Stimulated activated CD4-positive, alpha-beta T cell treated with anti-CD3 and anti-CD28 coated beads, Interleukin-2, amount 100 ng/mL, for 24 hours (primary cell): ENCODE measurements at places on chromosomes 6 and 20.

- DNase-seq: no peak
These were observed 110.6 kb upstream of the TRAF3IP2 start for GRCh38 chr6:111716325-111716724.

- no peak for DNase-seq
These were observed 300.9 kb upstream of the MAP3K7 start for GRCh38 chr6:90887764-90888163.

DNA sequence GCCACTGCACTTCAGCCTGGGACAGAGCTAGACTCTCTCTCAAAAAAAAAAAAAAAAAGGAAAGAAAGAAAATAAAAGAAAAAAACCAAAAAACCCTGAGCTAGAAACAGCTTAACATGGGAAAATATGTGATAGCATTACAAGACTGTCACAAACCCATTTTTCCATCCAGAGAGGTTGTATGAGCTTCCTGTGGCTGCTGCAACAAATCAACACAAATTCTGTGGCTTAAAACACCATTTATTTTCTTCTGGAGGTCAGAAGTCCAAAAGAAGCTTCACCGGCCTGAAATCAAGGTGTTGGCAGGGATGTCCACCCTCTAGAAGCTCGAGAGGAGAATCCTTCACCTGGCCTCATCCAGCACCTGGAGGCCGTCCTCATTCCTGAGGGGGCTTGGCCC, 21.7 kb upstream of the SSR1 start:
- DNase-seq: no peak

DNA sequence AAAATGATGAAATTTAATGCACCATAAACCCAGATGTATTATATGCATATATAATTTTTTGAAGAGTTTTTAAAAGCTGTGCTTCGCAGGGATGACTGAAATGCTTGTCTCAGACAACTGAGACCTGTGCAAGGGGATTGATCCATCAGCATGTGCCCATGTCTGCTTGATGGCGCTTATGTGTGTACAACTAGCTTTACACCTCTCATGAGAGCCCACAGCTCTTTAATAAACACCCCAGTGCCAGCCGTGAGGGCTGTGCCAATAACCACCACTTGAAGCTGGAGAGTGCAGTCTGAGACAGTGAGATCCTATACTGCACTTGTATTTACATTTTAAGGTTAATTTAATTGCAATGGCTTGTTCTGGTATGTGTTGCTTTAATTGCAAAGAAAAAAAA, 225.5 kb downstream of the BCKDHB start:
- DNase-seq: no peak

DNA sequence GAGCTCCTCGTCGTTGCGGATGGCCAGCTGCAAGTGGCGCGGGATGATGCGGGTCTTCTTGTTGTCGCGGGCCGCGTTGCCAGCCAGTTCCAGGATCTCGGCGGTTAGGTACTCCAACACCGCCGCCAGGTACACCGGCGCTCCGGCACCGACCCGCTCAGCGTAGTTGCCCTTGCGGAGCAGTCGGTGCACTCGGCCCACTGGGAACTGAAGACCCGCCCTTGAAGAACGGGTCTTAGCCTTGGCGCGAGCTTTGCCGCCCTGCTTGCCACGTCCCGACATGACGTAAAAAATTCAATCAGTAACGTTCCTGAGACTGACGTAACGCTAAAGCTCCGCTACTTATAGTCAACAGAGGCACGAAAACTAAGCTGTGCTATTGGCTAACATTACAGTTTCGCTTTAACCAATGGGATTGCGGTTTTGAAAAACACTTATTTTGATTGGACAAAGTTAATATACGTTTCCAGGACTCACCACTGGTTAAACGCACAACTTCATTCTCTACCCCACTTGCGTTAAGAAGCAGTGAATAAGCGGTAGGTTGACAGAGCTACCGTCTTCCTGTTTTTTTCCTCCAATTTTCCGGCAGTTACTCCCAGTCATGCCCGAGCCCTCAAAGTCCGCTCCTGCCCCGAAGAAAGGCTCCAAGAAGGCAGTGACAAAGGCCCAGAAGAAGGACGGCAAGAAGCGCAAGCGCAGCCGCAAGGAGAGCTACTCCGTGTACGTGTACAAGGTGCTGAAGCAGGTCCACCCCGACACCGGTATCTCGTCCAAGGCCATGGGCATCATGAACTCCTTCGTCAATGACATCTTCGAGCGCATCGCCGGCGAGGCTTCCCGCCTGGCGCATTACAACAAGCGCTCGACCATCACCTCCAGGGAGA, 73.9 kb downstream of the OR2B2 start:
- peak; percentile 77 for DNase-seq

DNA sequence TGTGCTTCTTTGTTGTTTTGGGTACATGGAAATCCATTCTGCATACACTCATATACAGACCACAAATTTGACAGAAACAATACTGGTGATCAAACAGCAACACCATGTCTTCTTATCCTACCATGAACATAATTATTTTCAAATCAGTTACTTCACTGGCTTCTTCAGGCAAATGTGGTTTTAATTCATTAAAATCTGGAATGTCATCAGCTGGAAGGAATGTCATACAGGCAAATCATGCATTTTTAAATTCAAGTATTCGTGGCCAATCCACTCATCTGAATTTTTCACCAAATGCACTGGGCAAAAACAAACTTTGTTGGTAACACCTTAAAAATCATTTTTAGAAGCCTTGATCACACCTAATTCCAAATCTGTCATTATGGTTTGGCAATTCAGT, 59.3 kb downstream of the KIF6 start:
- DNase-seq: no peak

GRCh38 chr6:156595476-156595875, 181.7 kb upstream of the ARID1B start:
- no peak for DNase-seq

- no peak for DNase-seq
These were observed 6.7 kb upstream of the SSTR4 start for GRCh38 chr20:23028392-23028791.

- no peak for DNase-seq
These were observed 160.1 kb downstream of the ZFAND3 start for GRCh38 chr6:37979392-37980221.

DNA sequence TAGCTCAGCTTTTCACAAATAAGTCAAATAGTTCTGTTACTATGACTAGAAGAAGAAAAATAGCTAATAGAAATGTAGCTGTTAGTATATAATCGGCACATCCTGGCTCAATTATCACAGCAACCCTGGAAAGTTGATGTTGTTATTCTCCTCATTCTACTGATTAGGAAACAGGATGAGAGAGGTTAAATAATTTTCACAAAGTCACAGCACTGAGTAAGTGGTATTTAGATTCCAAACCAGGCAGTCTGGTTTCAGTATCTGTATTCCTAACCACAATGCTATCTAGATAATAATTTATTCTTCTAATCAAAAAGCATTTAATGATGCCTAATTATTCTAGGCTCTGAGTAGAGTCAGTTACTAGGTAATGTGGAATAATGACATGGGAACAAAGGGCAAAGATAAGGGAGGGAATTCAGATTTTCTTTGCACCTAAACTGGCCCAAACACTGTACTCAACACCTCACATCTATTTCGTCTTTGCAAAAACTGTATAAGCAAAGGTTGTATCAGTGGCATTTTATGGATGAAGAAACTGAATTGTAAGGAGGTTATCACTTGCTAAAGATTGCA, 51.3 kb downstream of the PDE7B start:
- DNase-seq: no peak

GRCh38 chr6:33160728-33161344, 31.4 kb downstream of the COL11A2 start:
- DNase-seq: no peak

DNA sequence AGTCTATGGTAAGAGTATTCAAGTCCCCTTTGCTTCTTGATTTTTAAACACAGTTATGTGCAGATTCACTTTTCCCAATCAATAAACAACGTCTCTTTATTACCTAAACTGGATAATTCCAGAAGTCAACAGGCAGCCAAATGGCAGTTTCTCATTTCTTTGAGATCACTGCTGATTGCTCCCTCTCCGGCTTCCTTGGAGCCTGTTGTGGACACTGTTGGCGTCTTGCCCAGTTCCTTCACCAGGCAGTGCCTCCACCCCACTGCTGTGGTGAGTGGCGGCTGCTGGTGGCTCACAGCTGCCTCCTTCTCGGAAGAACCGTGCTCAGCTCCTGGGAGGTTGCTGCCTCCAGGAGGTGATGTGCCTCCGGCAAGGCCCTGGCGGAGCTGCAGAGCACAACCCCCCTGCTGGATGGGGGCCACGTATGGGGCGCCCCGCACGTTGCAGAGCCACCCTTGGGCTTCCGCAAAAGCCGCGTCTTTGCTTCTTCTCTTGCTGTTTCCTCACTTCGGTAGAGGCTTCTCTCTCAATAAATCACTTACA, 105.1 kb upstream of the CNKSR3 start:
- DNase-seq: no peak

- no peak for DNase-seq
These were observed 9.1 kb downstream of the BANF2 start for GRCh38 chr20:17708675-17709360.

DNA sequence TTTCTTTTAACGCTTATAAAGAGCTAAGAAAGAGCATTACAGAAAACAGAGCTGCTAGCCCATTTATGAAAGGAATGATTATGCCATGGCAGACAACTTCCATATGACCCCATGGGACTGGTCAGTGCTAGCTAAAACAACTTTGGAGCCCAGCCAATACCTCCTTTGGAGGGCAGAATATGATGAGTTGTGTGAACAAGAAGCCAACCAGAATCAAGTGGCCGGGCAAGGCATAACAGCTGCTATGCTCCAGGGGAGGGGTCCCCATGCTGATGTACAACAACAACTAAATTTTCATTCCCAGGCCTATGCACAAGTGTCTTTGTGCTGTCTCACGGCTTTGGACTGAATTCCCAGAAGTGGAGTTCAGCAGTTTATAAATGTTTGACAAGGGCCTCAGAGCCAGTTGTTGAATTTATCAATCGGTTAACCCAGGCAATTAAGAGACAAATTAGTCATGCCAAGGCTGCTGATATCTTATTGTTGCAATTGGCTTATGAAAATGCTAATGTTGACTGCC, 65.0 kb upstream of the ASCC3 start:
- DNase-seq: no peak

GRCh38 chr6:145761584-145761983, 26.3 kb upstream of the EPM2A start:
- no peak for DNase-seq

GRCh38 chr6:163415620-163416556, 1.4 kb downstream of the QKI start:
- peak; percentile 50 for DNase-seq

- no peak for DNase-seq
These were observed 100.9 kb downstream of the FUT9 start for GRCh38 chr6:96116674-96117073.

DNA sequence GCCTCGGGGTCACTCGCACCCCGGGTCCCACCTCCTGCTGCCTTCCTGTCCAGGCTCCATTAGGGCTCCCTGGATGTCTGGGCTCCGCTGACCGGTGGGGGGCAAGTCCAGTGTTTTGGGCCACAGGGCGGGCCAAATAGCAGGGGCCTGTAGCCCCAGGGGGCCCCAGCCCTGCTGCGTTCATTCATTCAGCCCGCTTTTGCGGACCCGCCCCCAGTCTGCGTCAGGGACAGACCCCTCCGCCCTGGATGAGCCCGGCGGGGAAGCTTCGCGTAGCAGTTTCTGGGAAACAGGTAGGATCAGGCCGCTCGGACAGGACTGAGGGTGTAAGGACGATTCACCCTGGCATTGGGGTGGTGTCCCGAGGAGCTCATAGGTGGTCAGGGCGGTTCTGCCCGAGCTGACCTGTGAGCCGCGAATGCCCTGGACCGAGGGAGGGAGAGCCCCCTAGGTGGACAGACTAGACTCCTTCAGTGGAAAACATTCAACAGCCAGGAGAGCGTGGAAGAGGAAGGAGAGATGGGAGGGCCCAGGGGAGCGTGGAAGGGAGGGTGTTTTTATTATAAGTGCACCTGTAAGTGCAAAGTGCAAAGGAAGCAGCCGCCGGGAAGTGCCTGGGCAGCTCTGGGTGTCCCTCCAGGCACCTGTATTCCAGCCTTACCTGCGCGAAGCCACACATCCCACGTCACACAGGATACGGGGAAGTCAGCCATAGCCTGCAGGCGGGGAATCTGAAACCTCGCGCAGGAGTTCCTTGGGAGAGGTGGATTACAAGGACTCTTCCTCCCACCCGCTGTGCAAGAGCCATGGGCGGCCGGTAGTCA, 662 bp downstream of the ENTPD6 start:
- peak; percentile 38 for DNase-seq

DNA sequence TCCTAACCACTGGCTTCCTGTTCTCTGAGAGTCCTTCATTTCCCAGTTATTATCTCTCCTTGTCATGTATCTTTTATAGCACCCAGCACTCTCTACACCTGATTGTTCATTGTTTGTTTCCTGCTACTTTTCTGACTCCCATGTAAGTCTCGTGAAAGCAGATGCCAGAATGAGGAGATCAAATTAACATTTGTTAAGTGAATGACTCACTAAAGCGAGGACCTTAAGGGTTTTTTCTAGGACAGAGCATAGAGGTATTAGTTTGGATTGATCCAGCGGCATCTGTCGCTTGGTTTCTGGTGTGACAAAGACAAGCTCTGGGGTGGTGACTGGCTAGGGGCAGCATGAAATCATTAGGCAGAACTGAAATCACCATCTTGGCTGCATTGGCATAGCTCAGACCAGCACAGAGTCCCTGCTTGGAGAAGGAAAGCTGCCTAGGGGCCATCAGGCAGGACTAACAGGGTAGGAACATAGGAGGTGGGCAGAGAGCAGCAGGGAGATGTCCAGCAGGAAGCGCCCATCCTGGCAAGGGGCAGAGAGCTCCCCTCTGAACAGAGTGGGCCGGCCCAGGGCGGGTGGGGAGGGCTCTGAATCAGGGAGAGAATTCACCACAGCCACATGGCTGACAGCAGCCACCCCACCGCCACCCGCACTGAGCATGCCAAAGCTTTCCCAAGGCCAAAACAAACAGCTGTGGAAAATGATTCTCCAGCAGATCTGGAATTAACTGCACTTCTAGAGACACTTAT, 97.1 kb upstream of the CEP85L start:
- DNase-seq: no peak

DNA sequence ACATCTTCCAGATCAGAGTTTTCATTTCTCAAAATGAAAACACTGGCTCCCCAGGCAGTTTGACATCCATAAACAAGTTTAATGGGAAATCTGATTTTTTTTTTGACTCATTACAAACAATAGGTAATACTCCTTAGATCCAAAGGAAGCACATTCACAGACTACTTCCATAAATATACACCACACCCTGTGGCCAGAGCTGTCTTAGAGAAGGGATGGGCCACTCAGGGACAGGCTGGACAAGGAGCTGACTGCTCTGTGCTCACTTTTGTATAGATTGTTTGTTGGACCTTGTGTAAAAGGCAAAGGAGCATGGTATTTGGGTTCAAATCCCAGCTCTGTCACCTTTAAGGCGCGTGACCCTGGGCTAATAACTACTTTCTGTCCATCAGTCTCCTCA, 12.8 kb upstream of the DDO start:
- no peak for DNase-seq

DNA sequence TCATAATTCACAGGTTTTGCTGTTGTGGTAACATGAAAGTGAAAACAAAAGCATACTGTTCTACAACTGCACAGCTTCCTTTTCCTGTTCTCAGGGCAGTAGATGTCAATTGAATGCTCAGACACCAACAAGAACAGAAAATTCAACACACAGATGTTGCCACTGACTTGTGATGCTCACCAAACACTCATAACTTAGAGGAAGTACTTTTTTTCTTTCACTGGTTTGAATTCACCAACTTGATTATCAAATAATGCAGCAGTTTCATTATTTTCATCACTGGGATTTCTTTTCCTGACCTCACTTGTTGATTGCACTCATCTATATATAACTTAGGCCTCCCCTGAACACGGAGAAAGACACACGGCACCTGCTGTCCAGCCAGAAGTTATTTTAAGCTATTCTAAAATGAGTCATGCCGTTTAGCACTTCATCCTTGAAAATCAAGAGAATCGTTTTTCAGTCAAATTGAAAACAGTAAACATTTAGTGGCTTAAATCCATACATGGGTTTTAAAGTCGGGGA, 949 bp downstream of the TXLNB start:
- DNase-seq: no peak
